ENCODE measurements at places on chromosomes 3 and 15.

DNA sequence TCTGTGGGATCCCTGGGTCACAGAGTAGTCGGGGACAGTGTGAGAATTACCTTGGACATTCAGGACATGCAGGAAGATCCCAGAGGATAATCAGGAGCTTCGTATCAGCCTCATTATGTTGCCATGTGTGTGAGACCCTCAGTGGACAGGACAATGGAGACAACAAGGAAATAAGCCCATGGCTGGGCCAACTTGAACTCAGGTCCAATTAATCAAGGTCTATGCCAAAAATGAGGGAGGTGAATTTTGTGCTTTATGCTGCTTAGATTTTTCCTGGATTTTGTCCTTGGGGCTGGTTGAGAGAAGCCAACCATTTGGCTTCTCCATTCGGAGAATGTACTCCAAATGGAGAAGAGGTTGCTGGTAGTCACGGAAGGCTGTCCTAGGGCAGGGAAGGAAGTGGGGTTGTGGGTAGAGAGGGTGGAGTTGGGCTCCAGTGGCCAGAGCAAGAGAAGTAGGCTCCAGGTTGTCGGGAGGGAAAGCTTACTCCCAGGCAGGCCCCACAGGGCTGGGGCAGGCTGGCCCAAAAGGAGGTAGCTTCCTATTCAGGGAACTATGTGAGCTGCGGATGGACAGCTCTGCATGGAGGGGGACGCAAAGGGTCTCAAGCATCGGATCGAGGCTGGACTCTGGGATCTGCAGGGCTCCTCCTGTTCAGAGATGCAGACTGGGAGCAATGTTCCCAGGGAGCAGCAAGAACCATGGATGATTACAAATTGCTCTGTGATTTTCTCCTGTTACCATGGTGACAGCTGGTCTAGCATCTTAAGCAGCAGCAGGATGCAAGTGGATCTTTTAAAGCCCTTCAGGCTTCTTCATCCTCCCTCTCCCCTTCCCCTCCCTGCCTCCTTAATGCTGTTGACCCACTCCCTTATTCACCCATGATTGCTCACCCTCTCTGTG is 91.1 kb downstream of the WNT7A start:
- DNase-seq = no peak

- no peak for DNase-seq
These were observed 18.2 kb upstream of the SNRPA1 start for GRCh38 chr15:101313041-101313761.

- no peak for DNase-seq
These were observed 70.9 kb upstream of the TGFBR2 start for GRCh38 chr3:30535525-30535924.

DNA sequence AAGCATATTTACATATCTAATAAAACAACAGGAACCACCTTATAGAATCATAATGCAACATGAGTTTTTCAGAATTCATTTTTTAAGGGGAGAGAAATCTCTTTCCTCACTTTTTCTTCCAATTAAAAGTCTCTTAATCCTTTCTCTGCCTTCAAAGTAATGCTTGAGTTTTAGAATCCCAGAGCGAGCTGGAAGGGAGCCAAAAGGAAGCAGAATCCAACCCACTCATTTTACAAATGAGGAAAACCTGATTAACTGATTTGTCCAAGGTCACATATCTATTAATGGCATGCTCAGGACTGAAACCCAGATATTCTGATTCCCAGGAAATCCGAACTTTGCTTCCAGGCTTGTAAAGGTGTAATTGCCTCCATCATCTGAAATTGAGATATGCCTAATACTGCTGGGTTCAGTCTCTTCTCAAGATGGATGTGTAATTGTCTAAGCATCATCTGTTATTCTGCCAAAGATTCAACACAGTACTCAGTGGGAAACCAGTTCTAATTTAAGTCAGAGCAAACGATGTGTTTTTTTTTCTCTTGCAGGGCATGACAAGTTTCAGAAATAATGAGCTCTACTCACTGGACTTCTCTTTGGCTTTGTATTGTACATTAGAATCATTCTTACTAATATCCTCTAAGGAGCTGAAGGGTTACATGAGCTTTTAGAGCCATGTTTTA is 481.4 kb upstream of the CFAP20DC start:
- no peak for DNase-seq

- no peak for DNase-seq
These were observed 23.1 kb downstream of the STIMATE start for GRCh38 chr3:52874160-52874701.

All from GM12891 (cell line).